ENCODE measurements at places on chromosomes 2 and 18.

DNA sequence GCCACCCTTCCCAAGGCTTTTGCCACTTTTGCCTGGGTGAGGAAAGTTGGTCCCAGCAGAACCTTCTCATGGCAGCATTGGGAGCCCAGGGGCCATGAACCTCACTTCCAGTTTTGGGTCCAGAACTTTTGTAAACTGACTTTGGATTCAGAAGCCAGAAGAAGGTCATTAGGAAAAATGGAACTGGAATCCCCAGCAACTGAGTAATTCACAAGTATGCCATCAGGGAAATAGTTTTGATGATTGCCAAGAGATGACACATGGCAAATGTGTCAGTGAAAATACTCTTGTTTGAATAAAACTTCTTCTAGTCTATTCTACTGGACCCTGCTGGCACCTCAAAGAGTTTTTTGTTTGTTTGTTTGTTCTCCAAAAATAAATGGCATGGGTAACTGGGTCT, 203.7 kb downstream of the SETBP1 start:
- no peak for DNase-seq

GRCh38 chr18:44838971-44839666, 158.4 kb downstream of the SETBP1 start:
- DNase-seq = peak; percentile 56

- no peak for DNase-seq
Measured at GRCh38 chr2:166167449-166167848, 39.6 kb upstream of the SCN1A start.

DNA sequence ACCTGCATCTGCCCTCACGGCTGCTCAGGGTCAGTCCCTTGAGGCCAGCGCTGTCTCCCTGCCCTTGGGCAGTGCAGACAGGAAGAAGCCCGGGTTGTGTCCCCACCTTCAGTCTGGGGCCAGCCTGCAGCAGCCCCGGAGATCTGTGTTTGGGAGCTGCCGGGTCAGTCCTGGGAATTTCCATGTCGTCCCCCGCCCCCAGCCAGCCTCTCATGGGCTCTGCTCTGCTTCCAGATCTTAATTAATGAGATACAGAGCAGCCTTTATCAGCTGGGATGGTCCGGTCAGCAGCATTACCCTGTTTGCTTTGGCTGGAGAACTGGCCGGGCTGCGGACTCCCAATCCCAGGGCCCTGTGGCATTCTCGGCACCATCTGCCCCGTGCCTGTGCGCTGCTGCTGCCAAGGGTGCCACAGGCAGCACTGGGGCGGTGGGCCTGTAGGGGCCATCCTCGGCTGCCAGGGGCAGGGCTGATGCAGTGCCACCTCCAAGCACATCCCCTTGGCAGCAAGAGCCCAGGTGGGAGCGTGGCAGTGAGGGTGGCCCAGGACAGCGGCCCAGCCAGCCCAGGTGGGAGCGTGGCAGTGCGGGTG, 2.4 kb downstream of the BOK start:
- no peak for DNase-seq

DNA sequence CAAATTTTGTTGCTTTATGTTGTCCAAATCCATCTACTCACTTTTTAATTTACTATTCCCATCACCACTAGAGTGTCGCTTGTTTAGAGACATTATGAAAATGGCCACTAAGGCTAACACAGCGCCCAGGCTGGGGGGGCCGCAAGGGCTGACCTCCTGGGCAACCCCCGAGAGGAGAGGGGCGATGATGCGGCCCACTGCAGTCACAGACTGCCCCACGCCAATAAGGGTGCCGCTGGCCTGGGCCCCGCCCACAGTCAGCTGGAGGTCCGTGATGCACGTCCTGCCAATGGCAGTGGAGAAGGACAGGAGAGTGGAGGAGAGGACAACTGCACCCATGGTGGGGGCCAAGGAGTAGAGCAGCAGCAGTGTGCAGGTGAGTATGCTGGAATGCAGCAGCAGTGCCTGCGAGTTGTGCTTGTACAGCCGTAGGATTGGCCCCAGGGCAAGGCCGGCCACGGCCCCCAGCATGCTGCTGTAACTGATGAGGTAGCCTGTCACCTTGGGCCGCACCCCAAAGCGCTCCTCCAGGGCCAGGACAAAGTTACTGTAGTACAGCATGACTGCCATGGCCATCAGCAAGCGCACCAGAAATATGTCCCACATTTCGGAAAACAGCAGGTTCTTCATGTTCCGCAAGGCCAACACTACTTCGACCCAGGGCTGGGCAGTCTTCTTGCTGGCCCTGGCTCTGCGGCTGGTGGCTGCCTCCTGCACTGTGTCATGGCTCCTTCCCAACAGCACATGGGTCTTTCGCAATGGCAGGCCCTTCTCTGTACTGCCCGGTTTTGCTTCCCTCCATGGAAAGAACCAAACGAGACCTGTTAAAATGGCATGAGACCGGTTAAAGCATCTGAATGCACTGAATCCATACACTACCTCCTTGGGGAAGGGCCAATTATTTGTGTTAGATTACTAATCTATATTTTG, 43.2 kb upstream of the TMEM182 start:
- DNase-seq = no peak

DNA sequence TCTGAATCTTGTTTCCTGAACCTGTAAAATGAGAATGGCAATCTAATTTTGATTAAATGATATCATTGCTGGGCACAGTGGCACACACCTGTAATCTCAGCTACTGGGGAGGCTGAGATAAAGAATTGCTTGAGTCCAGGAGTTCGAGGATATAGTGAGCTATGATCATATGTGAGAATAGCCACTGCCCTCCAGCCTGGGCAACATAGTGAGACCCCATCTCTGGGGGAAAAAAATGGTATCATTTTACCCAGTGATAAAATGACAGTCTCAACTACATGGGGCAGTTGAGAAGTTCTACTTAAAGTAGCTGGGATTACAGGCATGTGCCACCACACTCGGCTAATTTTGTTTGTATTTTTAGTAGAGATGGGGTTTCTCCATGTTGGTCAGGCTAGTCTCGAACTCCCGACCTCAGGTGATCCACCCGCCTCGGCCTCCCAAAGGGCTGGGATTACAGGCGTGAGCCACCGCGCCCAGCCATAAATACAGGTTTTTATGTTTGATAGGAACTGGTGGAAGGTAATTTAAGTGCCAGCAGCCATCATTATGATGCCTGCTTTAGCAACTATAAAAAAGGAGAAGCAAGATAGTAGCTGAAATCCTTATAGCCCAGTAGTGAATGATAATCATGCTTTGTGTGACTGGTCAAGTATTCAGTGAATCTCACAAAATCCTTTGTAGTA, 17.0 kb downstream of the BZW1 start:
- DNase-seq = no peak

DNA sequence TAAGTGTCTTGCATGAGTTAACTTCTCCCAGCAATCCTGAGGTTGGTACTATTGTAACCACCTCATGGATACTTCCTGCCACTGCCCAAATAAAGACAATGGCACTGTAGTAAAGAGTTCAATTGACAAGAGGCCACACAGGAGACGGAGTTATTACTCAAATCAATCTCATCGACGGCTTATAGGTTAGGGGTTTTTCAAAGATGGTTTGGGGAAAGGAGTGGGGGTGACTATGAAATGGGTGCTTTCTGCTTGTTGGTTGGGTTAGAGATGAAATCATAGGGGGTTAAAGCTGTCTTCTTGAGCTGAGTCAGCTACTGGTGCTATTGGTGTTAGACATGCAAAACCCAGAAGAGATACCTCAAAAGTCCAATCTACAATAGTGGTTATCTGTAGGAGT, 1258.0 kb upstream of the ZEB2 start:
- DNase-seq = no peak

GRCh38 chr18:44818668-44819403, 138.1 kb downstream of the SETBP1 start:
- no peak for DNase-seq

- no peak for DNase-seq
Measured at GRCh38 chr2:149568138-149568537, 19.4 kb downstream of the MMADHC start.

- peak; percentile 40 for DNase-seq
Measured at GRCh38 chr2:235390108-235390815, 103.6 kb upstream of the AGAP1 start.

DNA sequence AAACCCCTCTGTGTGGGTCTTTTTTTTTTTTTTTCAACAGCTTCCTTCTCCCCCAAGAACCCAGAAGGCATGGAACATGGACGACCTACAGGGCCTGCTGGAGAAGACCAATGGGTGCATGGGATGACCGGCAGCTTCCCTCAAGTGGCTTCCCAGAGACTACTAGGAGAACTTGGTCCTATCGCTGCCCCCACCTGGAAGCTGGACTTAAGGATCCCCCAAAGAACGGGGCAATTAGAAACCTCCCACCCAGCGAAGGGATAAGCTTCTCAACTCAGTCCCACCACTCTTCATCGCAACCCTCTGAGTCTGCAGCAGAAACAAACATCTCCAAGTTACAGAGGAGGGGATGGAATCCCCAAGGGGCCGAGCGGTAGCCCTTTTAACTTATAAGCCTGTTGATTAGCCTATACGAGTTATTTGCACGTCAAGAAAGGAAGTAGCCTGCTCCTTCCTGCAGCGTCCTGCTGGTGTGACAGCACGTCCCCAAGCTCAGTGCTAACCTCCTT, 1.4 kb downstream of the ACTR1B start:
- no peak for DNase-seq

GRCh38 chr2:183678908-183679307, 554.7 kb downstream of the NUP35 start:
- no peak for DNase-seq

DNA sequence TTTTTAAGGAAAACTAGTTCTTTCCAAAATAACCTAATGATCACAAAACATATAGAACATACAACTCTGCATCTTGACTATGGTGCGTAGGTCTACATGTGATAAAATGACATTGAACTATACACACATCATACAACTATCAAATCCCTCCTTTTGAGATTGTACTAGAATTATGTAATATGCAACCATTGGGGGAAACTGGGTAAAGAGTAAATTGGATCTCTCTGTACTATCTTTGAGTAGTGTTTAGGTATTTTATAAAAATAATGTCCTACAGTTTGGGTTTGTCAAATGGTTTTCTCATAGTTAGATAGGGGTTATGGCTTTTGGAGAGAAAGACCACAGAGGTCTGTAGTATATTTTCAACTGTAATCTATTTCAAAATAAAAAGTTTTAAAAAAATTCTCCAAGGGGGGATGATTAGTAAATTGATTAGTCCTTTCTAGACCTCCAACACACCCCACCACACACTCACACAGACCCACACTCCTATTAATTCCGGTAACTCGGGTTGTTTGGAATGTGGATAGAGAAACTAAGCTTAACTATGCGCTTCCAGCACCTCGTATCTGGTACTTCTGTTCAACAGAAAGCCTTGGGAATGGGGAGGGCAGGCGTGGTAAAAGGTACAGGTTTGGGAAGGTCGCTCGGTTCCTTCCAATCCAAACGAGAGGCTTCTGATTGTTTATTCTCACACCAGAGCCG, 695 bp upstream of the BIRC6 start:
- DNase-seq = no peak

- no peak for DNase-seq
Measured at GRCh38 chr2:86700690-86701089, 19.4 kb upstream of the RMND5A start.

GRCh38 chr18:80233899-80234298, 13.4 kb downstream of the PARD6G start:
- no peak for DNase-seq

DNA sequence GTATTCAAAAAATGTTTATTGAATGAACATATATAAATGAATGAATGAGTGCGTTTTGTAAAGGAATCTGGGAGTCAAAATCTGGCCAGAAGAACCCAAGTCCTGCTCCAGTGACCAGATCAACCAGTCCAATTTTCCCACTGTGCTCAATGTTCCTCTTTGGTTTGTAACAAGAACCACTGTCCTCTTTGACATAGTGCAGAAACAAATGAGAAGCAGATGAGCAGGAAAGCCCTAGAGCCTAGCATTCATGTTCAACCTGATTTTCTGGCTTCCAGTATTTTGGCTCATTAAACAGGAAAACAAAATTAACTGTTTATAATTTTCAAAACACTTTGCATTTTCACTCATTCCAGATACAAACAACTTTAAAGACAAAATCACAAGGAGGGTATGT, 23.2 kb downstream of the FAM124B start:
- no peak for DNase-seq

DNA sequence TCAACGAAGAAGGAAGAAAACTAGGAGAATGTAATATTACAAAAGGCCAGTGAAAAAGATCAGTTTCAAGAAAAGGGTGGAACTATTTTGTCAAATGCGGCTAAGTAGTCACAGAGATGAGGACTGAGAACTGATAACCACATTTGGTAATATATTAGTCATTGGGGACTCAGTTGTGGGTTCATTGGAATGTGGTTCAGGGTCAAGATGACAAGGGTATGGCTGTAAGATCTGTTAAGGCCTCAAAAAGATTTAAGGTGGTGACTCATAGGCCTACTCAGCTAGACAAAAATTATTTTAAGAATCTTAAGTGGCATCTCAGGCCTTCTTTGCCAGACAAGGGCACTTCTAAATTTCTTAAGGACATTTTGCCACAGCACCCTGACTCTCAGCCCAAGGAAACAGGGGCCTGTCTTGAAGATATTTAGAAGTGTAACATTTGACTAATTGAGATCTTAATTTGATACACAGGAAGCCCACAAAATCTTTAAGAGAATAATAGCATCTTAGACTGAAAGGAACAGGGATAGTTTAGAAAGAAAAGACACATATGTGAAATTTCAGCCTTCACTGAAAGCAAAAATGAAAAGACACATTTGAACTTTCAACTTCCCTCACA, 81.3 kb downstream of the STRADB start:
- DNase-seq = no peak

- DNase-seq = no peak
Measured at GRCh38 chr2:71060211-71060610, 8.2 kb upstream of the NAGK start.

GRCh38 chr2:222862909-222863544, 2.2 kb downstream of the ACSL3 start:
- DNase-seq = no peak

GRCh38 chr2:2809771-2810170, 478.7 kb upstream of the MYT1L start:
- DNase-seq = no peak

DNA sequence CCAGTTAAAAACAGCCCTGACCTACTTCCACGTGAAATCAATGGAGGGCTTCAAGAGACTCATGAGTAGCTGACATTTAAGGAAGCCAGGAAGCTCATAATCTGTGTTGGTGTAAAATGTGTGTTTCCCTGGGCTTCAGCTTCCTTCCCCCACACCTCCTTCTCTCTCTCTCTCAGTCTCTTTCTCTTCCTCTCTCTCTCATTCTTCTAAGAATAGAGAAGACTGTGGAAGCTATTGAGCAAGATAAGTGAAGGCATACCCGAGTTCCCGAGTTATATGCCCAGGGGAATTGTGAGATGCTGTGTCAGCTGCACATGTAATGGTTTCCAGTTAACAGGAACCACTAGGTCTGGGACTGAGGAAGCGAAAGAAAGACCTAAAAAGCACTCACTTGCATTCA, 199.4 kb downstream of the NYAP2 start:
- DNase-seq = no peak

- DNase-seq = no peak
Measured at GRCh38 chr2:183243758-183244157, 119.5 kb downstream of the NUP35 start.

- no peak for DNase-seq
Measured at GRCh38 chr18:3857544-3857943, 407.6 kb downstream of the TGIF1 start.

DNA sequence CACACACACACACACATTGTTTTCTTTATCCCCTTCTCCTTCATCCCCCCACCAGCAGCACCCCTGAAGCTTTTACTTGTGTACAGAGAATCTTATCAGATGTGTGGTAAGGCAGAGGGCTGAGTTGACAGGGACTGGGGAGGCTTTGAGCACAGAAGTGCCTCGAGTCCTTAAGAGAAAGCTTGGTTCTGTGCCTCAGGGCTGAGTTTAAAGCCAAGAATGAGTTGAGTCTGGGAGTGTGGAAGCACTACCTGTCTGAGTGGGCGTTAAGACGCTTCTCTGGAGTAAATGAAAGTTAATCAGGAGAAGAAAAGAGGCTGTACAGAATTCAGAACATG, 2.7 kb downstream of the ID2 start:
- DNase-seq = no peak
